ENCODE measurements at places on chromosomes 1 and 21.

DNA sequence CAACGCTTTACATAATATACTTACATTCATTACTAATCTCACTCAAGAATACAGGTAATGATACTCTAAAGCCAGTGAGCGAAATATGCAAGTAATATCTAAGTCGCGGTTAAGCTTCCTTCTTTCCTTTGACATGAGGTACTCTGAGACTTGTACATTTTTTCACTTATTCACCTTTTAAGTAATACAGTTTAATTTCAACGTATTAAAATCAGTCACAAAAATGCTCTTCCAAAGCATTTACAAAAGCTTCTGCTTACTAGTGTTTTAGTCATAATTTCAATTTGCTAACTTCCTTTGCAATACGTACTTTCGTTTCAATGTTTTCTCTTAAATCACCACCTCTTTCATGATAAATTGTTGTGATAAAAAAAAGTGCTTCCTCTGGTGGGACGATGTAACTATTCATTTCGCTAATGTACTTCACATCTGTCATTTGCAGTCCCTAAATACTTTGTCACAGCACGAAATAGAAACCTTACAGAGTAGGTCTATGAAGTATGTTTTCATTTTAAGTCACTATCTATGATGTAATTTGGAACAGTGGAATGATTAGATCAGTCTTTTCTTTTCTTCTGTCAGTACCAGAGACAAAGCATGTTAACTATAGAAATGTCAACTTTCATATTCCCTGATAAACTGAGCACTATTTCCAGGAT is 34.0 kb upstream of the ADGRL4 start:
- DNase-seq, result no peak

GRCh38 chr1:178577882-178578281 is 65.0 kb downstream of the TEX35 start:
- DNase-seq, result no peak

- DNase-seq, result no peak
Observed at GRCh38 chr1:9218917-9219316, 15.7 kb upstream of the H6PD start.

GRCh38 chr1:9558271-9558945 is 19.1 kb downstream of the SLC25A33 start:
- no peak for DNase-seq

GRCh38 chr1:226547754-226548191 is 791 bp upstream of the STUM start:
- DNase-seq, result peak; percentile 85
